CD4-positive, CD25-positive, alpha-beta regulatory T cell (primary cell): ENCODE measurements at places on chromosomes 2 and 18. TPM values are rescaled to one million over a fixed set of nuclear protein-coding genes. Genes with fewer than 3 reads are reported as not detected.

Gene CAPN13
- not detected for total RNA-seq

Gene ZBTB7C
- total RNA-seq: not detected

Gene IGFBP2
- total RNA-seq: not detected

GRCh38 chr2:136128905-136129304 lies 11.0 kb upstream of the CXCR4 start:
- no peaks in the 10 kb centered on the region for H3K36me3 ChIP-seq
- H3K4me3 ChIP-seq: peak overlapping the region; percentile 64
- H3K27me3 ChIP-seq: no peaks in the 10 kb centered on the region
- H3K27ac ChIP-seq: peak overlapping the region; percentile 99
- DNase-seq: no peak

- no peak for DNase-seq
- no peaks in the 10 kb centered on the region for H3K36me3 ChIP-seq
- no peak overlapping the region for H3K4me3 ChIP-seq
- H3K27me3 ChIP-seq: no peaks in the 10 kb centered on the region
- H3K27ac ChIP-seq: no peak overlapping the region
- H3K4me1 ChIP-seq: no peaks in the 10 kb centered on the region
Observed at GRCh38 chr2:142291969-142292368, 161.2 kb upstream of the LRP1B start.

GRCh38 chr18:8625461-8626092 lies 16.3 kb downstream of the RAB12 start:
- peaks cover 41% of the 10 kb centered on the region for H3K36me3 ChIP-seq
- H3K4me3 ChIP-seq: no peak overlapping the region
- no peak for DNase-seq
- H3K27me3 ChIP-seq: no peaks in the 10 kb centered on the region

GRCh38 chr2:191231995-191232394 lies 13.2 kb upstream of the MYO1B start:
- H3K4me3 ChIP-seq: no peak overlapping the region
- H3K4me1 ChIP-seq: no peaks in the 10 kb centered on the region
- no peak for DNase-seq
- peaks cover 3% of the 10 kb centered on the region for H3K27me3 ChIP-seq

- no peak overlapping the region for H3K27ac ChIP-seq
- no peaks in the 10 kb centered on the region for H3K36me3 ChIP-seq
- no peak for DNase-seq
Observed at GRCh38 chr18:69981948-69982347, 34.3 kb upstream of the CD226 start.

- no peak overlapping the region for H3K4me3 ChIP-seq
- peaks cover 51% of the 10 kb centered on the region for H3K36me3 ChIP-seq
Observed at GRCh38 chr2:206040525-206040924, 45.4 kb downstream of the INO80D start.

- no peak for DNase-seq
- no peaks in the 10 kb centered on the region for H3K4me1 ChIP-seq
- H3K36me3 ChIP-seq: no peaks in the 10 kb centered on the region
Observed at GRCh38 chr2:120555092-120555491, 180.6 kb upstream of the GLI2 start.

- H3K27ac ChIP-seq: no peak overlapping the region
- no peaks in the 10 kb centered on the region for H3K27me3 ChIP-seq
- no peak overlapping the region for H3K4me3 ChIP-seq
- H3K4me1 ChIP-seq: no peaks in the 10 kb centered on the region
Observed at GRCh38 chr18:12679183-12679786, 21.4 kb upstream of the SPIRE1 start.

GRCh38 chr2:42336361-42336965 lies 24.6 kb downstream of the COX7A2L start:
- H3K4me1 ChIP-seq: no peaks in the 10 kb centered on the region
- no peak overlapping the region for H3K27ac ChIP-seq
- peaks cover 49% of the 10 kb centered on the region for H3K36me3 ChIP-seq
- H3K4me3 ChIP-seq: no peak overlapping the region
- H3K27me3 ChIP-seq: no peaks in the 10 kb centered on the region

GRCh38 chr2:111252436-111252835 lies 131.7 kb downstream of the BCL2L11 start:
- no peaks in the 10 kb centered on the region for H3K36me3 ChIP-seq
- H3K4me3 ChIP-seq: no peak overlapping the region
- no peaks in the 10 kb centered on the region for H3K27me3 ChIP-seq
- no peak overlapping the region for H3K27ac ChIP-seq
- no peak for DNase-seq
- no peaks in the 10 kb centered on the region for H3K4me1 ChIP-seq

GRCh38 chr18:42113529-42114191 lies 158.6 kb downstream of the PIK3C3 start:
- H3K27me3 ChIP-seq: no peaks in the 10 kb centered on the region
- H3K27ac ChIP-seq: no peak overlapping the region
- H3K4me3 ChIP-seq: no peak overlapping the region
- DNase-seq: no peak
